ENCODE measurements at places on chromosomes 13 and 19.

GRCh38 chr19:17495639-17496296 is 15.7 kb upstream of the PGLS start:
- no peak for DNase-seq

DNA sequence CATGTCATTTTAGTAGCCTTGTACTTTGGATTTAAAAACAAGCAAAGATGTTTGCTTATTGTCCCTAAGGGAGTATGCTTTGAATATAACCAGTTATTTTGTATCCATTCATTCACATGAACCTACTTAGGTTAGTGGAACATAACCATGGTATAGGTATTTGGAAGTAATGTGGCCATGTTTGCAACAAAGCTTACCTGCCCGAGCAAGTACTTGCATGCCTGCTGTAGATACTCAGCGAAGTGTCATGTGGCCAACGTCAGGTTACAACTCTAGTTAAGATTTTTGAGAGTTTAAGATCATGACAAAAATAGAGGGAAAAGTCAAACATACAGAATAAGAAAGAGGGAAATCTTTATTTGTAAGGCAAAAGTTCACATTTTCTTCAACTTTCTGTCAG is 57.2 kb downstream of the COG6 start:
- DNase-seq = no peak

GRCh38 chr19:7739211-7739755 is 7.4 kb upstream of the CLEC4G start:
- no peak for DNase-seq

- no peak for DNase-seq
Observed at GRCh38 chr19:18506101-18506930, 15.6 kb downstream of the ELL start.

DNA sequence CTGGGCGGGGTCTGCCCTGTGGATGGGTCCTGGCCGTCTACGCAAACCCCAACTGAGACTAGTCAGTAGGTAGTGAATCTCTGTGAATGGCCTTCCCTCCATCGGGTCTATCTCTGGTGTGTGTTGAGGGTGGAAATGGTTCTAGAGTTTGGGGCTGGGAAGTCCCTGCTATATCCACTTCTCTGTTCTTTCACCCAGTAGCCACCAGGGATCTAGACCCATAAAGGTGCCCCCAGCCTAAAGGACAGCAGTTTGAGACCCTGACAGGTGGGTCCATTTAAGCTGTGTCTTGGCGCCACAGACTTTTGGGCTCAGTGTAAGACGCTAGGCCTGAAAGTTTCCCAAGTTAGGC is 57.7 kb downstream of the ZNF568 start:
- no peak for DNase-seq

Measured in CD4-positive, alpha-beta T cell treated with Interferon gamma for 1 hour (primary cell).